ENCODE measurements at places on chromosomes 1 and 21. TPM values are rescaled to one million over a fixed set of nuclear protein-coding genes. Genes with fewer than 3 reads are reported as not detected.
A peak's percentile ranks its signal among the peaks of the same experiment; 100 is the strongest.

DNA sequence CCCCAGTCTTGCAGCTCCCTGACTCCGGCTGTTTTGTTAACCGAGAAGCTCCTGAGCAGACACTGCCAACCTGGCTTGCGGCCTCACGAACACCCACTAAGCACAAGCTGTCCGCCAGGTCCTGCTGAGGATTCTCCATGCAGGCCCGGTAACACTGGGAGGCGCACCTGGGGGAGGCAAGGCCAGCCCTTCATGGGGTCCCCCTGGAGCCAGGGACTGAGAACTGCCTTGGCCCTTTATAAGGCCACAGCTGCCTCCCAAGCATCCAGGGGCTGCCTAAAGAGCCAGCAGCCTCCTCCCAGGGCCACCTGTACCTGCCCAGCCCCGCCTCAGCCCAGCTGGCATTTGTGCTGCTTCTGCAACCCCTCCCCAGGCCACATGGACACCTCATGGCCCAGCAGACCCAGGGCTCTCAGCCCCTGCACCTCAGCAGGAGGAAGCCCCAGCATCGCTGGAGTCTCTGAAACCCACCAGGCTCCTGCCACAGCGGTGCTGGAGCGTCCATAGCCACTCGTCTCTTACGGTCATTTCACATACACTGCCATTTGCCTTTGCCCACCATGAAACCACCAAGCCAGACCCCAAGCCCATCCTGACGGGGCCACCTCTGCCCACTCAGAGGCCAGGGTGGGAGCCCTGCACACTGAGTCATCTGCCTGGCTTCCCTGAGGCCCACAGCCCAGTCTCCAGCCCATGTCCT is 82.5 kb downstream of the NPHP4 start:
- peak; percentile 56 for DNase-seq

- DNase-seq = peak; percentile 97
These were observed at the start of gene AHDC1 for GRCh38 chr1:27603681-27604578. TSS of gene AHDC1 (minus strand) at chr1:27604144. CDS start at chr1:27552115, 52,029 bp downstream.

- DNase-seq = no peak
These were observed 970 bp downstream of the TNFRSF1B start for GRCh38 chr1:12167493-12168429.

- no peak for DNase-seq
These were observed 41.3 kb upstream of the KCNE1 start for GRCh38 chr21:34553151-34553952.

DNA sequence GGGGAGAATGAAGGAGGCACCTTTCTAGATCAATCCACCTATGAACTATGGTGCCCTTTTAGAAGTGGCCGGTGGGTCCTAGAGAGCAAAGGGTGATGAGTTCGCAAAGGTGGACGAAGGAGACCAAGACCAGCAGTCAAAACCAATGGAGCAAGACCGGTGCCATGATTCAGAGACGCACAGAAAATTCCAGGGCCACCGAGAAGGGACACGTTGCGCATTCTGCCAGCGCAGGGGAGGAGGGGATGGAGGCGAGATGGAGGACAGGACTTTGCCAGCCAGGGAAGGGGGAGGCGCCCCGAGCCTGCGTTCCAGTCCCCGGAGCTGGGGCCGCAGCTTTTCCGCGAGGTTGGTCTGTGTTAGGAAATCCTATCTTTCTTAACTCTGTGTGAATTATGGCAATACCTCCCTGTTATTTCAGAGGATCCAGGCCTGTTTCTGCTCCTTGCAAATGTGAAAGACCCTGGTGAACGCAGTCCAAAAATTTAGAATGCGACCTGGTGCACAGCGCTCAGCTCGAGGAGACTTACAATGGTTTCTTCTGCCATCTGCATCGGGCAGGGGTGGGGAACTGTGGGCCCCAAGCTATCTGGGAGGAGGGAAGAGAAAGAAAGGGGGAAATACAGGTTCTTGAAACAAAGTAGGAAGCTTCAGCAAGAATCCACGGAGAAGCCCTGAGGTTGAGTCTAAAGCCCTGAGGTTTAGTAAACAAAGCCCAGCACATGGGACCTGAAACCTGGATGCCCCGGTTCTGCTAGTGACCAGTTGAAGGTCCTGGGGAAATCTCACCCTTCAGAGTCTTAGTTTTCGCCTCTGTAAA is 129.4 kb downstream of the MRPS6 start:
- no peak for DNase-seq

GRCh38 chr1:9321480-9321849 is 28.8 kb downstream of the SPSB1 start:
- no peak for DNase-seq

- peak; percentile 90 for DNase-seq
These were observed at the start of the genes EFCAB7 and ITGB3BP for GRCh38 chr1:63522891-63523728. TSS of gene EFCAB7 (plus strand) at chr1:63523525. CDS start at chr1:63525573, 2,048 bp downstream. TSS of gene ITGB3BP (minus strand) at chr1:63523225. CDS start at chr1:63523133, 92 bp downstream.

DNA sequence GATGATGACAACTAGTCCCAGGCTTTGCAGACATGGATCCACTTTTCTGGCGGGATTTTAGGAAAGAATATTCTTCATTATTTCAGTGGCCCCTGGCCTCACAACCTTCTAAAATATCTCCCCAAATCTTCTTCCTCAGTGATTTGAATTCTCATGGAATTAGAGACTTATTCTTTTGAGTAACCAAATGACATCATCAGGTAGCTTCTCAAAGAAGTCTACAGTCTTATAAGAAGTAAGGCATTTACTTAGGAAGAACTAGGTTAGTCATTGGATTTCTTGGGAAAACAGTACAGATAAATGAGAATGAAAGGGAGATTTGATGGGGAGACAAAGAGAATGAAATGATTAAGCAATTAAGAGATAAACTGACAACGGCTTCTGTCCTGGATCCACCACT is 201.1 kb upstream of the PROX1 start:
- no peak for DNase-seq

DNA sequence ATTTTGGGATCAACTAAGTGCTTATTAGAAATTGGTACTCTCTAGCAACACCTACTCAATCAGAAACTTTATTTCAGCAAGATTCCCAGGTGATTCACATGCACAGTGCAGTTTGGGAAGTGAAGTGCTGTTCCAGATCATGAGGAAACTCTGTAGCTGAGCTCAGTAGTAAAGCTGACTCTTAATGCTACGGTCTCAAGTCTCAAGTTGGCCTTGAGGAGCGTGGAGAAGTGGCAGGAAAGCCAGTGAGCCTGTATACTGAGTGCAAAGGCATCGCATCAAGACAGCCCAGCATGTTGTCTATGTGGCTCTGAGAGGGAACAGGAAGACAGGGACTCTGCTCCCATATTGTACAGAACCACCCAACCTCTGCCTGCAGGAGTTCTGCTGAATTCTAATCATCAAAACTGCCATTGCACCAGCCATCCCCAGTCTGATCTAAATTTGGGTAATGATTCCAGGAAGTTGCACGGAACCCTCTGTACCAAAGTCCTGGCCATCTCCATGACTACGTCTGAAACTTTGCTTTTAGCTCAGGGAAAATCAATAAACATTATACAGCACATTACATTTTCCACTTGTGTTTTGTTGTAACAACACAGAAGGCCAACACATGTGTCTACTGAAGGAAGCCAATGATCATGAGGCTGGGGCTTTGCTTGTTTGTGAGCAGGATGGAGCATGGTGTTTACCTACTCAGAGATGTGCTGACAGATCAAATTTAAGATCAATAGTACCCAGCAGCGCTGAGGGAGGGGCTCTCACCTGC is 105.1 kb upstream of the TLR5 start:
- DNase-seq = peak; percentile 38

DNA sequence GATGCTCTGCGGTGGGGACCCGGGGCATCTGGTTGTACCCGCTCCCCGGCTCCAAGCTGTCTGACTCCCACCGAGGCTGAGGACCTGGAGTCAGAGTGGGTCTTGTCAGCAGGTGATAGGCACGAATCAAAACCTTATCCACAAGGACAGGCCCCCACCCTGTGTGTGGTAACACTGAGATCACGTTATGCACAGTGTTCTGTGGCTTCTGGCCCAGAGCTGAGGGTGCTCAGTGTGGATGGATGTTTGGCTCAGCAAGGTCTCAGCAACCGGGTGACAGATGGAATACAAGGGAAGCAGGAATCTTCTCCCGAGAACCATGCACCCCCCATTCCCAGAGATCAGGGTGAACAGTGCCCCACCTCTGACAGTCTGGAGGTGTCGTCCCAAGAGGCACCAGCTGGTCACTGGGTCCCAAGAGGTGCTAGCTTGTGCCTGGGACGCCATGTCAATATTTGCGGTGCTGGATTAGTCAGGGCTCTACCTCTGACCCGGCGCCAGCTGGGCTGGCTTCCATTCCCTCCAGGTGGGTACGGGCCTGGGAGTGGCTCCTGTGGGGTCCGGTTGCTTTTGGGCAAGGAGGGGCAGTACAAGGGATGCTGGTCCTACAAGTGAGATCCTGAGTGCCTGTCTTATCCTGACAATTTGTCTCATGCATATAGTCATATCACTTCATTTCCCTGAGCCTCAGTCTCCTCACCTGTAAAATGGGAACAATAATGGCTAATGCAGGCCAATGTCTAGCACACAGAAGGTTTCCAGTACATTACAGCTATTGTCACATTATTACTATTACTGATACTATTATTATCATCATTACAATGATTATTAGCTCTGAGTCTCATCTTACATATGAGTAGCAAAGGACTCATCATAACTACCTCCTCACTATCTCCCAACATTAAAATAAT is 957 bp downstream of the CAPN9 start:
- DNase-seq = peak; percentile 62

GRCh38 chr1:66774438-66774837 is 22.2 kb downstream of the DYNLT5 start:
- no peak for DNase-seq

- DNase-seq = no peak
These were observed 107.8 kb downstream of the SLC30A10 start for GRCh38 chr1:219820551-219820950.

GRCh38 chr1:160488347-160489058 is 34.6 kb downstream of the SLAMF6 start:
- DNase-seq = no peak

DNA sequence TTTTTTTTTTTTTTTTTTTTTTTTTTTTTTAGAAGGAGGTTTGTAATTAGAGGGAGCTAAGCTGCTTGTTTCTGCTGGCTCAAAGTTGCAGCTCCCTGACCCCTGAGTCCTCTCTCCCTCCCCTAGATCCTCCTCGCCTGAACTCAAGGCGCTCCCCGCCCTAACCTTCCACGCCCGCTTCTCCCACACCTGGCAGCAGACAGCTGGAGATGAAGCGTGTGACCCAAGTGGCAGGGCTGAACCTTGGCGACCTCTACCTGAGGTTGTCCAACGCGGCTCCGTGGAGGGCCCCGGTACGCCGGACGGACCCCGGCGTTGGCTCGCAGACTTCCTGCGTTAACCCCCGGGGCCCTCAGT is 795 bp downstream of the NGF start:
- DNase-seq = peak; percentile 65

GRCh38 chr1:54883349-54884102 is 3.5 kb downstream of the DHCR24 start:
- DNase-seq = no peak

NBPF10 gene
- total RNA-seq = 7.4 TPM

ZNF697 gene
- 2.7 TPM for total RNA-seq

SMYD3 gene
- total RNA-seq = 17.9 TPM

ZNF648 gene
- 0.13 TPM for total RNA-seq

CACNA1S gene
- not detected for total RNA-seq

PGLYRP3 gene
- 57.4 TPM for total RNA-seq

CRYAA gene
- total RNA-seq = not detected

Measured in suprapubic skin (tissue), 4 donors.